Stimulated activated CD8-positive, alpha-beta memory T cell treated with anti-CD3 and anti-CD28 coated beads, Interleukin-15, amount 100 ng/mL, for 24 hours (primary cell): ENCODE measurements at places on chromosomes 7 and 10.

GRCh38 chr7:24963218-24963617, 16.8 kb downstream of the OSBPL3 start:
- no peak for DNase-seq

DNA sequence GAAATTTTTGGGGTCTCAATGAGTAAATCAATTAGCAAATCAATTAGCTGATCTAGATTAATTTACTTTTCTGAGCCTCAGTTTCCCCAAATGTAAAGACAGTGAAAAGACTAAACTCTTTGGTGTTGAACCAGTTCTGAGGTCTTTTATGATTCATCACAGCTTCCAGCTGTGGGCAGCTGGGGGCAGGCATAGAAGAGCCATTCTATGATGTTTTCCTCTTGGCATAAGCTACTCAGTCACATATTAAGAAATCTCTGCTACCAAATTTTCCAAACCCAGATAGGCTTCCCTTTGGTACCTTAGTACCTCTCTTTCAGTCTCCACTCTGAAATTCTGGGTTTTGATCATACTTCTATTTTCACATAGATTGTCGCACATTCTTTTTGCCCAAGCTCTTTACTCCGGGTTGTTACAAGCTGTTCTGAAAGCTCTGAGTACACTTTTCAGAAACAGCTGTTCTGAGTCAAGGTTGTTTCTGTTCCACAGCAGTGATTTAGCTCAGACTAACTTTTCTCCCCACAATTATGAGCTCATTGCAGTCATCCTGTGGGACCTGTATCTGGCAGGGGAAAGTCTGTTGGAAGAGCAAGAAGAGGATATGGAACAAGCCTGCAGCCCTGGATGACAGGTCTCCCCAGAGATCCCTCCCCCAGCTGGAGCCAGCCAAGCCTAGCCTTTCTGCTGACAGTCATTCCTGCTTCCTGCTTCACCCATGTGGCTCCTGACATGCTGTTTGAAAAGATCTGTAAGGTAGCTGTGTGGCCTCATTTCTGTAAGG, 599.6 kb upstream of the GHITM start:
- DNase-seq, result no peak

GRCh38 chr10:116311706-116312490, 12.3 kb upstream of the CCDC172 start:
- DNase-seq, result no peak

GRCh38 chr7:88866265-88866863, 70.8 kb upstream of the TEX47 start:
- no peak for DNase-seq

DNA sequence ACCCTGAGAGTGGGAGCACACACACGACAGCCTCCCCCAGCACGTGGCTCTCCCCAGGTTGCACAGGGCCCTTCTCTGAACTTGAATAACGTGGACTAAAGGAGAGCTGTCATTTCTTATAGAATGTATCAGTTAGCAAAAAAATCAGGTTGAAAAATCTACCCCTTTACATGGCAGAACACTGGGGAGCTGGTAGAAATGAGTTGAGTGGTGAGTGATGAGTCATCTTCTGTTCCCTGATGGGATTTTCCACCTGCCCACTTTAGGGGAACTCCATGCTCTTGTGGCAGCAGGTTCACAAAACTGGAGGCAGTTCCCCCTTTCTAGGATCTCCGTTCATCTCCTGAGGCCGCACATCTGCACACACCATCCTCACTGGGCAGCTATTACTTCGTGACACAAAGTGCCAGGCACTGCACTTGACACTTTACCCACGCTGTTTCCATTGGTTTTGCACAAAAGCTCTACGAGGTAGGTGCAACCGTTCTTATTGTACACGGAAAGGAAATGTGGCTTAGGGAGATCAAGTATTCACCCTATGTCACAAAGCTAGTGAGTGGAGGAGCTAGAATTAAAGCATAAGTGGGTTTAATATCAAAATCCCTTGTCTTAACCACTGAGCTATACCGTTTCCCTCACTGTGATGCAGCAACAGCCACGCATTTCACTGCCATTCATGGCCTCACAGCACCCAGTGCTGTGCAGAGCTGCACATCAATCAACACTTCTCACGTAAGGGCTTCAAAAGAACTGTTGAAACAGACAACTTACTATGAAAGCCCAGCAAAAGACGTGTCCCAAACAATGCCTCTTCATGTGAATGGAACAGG, 80.2 kb downstream of the RNF216 start:
- no peak for DNase-seq
